ENCODE measurements at places on chromosomes 6 and 20.

GRCh38 chr20:14266246-14266645 lies 71.2 kb downstream of the FLRT3 start:
- DNase-seq, result no peak

- DNase-seq, result no peak
These were observed 10.2 kb downstream of the DLL1 start for GRCh38 chr6:170280689-170281045.

- no peak for DNase-seq
These were observed 73.6 kb downstream of the FILIP1 start for GRCh38 chr6:75419980-75420379.

GRCh38 chr20:4084096-4084495 lies 68.7 kb upstream of the RNF24 start:
- DNase-seq, result no peak

DNA sequence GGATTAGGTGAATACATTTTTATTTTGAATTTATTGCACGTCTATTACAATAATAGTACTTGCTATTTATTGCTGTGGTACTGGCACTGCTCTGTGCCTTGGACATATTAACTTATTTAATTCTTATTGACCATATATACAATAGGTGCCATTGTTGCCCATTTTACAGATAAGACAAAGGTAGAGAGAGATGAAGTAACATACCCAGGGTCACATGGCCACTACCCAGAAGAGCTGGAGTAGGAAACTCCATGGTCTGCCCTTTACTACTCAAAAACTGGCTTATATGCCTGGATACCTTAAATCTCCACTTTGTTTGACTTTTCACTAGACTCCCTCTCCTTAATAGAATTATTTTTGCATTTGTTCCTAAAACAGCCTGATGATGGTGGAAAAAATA lies 67.5 kb downstream of the ADGRG6 start:
- DNase-seq, result no peak

All from AG09309 (cell line).